H1 (cell line): ENCODE measurements at places on chromosomes 11 and 22.

DNA sequence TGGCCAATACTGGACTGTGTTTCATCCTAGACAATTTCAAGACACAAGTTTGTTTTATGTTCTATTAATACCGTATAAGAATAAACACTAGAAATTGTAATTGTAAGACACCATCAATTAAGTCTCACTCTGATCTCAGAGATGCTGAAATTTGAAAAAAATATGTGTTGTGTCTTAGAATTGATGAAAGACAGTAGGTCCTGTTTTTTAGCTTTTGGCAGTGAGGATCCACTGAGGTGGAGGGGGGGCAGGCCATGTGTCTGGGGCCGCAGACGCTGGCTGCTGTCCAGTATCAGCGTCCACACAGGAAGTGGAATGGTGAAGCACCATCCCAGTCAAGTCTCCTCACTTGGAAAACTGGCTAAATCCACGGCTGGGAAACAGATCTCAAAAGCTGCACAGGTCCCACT lies 22.5 kb upstream of the ALG8 start:
- DNase-seq: no peak

DNA sequence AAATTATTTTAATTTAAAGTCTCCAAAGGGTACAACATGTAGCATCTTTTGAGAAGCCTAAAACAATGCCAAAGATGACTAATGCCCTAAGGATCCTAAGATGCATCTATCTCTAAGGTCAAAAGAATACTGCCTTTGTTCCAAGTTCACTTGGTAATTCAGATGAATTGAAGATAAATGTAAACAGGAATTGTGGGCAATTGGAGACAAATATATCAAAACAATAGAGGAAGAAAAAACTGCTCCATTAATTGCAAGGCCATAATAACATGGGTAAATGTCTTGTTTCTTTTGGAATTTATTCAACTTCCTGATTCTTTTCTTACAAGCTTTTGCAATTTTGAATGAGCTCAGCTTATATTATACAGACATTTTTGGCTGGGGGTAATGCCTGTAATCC lies 338.6 kb downstream of the TTC28 start:
- no peak for DNase-seq

- no peak for DNase-seq
Measured at GRCh38 chr22:43926349-43926710, 2.7 kb downstream of the PNPLA3 start.

DNA sequence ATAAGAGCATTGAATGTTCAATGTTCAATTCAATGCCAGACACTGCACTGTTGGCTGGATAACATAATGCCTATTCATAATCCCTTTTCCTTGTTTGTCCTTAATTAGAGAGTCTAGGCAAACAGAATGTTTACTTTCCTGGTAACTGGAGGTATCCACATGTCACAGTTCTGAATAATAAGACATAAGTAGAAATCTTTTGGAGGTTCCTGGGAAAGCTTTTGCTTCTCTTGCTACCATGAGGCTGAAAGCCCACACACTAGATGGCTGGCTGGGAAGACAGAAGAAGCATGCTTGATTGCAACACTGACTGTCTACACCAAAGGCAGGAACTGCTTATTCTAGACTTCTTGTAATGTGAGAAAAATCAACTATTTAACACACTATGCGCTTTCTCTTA lies 79.5 kb downstream of the GAB2 start:
- no peak for DNase-seq

- no peak for DNase-seq
Measured at GRCh38 chr11:19546325-19546724, 166.3 kb upstream of the NAV2 start.

DNA sequence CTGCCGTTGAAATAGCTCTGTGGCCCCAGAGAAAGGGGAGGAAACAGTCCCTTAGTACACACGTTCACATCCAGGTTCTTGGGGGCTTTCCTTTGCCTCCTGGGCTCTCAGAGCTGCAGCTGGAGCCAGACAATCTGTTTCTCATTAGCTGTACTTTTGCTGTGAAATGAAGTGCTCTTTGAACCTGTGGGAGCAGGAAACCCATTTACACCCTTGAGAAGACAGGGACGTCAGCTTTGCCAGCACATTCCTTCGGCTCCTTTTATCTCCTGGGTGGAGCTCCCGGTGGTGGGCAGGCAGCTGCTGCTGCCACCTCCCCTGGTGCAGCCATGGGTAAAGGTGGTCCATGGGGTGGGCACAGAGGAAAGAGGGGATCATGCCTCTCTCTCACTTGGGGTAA lies 80.6 kb upstream of the TIMP3 start:
- no peak for DNase-seq
